ENCODE measurements at places on chromosomes 2 and 18. TPM values are rescaled to one million over a fixed set of nuclear protein-coding genes. Genes with fewer than 3 reads are reported as not detected.

DNA sequence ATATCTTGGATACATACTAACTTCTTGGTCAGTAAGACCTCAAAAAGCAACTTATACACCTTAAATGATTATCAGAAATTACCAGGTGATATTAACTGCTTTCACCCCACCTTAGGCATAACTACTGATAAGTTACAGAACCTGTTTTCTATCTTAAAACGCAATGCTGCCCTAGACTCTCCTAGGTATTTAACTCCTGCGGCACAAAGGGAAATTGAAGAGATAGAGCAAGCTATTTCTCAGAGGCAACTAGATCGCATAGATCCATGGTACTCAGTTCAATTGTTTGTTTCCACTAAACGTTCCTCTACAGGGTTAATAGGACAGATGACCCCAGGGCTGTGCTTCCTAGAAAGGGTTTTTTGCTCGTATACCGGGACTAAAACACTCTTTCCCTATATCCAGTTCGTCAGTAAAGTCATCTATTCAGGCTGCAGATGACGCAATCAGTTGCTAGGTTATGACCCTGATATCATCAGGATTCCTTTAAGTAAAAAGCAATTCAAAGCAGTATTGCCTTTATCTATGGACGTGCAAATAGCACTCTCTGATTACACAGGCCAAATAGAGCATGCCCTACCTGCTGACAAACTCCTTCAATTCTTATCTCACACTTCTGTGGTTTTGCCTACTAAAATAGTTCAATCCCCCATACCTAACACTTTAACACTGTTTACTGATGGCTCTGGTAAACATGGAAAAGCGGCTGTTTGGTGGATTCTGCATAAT lies 62.3 kb upstream of the MYO3B start:
- no peak for DNase-seq

GRCh38 chr2:14628901-14629300 lies 3.6 kb upstream of the LRATD1 start:
- DNase-seq = no peak

- DNase-seq = no peak
Observed at GRCh38 chr2:20525041-20526035, 78.5 kb downstream of the RHOB start.

DNA sequence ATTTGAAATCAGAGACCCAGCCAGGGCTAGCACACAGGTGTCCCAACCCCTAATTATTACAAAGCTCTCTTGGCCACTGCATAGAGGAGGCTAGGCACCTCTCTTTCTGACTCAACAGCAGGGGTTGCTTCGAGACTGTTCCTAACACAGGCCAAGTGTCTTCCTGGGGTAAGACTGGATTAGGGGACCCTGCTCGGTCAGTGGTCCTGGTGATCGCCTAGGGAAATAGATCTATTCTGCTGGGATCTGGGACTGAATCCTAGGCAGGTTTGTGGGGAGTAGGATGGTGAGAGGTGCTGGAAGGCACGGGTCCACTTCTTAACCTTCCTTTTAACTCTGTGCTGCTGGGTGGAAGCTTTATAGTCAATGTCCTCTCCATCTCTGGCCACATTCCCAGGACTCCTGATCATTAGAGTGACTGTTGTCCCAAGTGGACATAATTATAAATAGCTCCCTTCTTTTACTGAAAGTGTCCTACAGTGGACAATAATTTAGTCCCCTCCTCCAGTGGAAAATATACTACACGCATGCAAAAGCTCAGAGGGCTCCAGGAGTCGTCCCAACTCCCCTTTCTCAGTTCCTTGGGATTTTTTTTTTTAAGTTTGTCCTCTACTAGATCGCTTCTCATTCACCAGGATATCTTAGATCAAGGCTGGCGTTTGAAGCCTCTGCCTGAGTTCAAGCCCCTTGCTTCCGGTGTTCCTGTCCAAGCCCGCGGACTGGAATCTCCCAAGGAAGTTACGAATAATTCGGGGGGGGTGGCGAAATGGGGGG lies 1.3 kb upstream of the TRIB2 start:
- DNase-seq = no peak

- DNase-seq = peak; percentile 46
Observed at GRCh38 chr2:111702119-111702803, 181.7 kb downstream of the ANAPC1 start.

DNA sequence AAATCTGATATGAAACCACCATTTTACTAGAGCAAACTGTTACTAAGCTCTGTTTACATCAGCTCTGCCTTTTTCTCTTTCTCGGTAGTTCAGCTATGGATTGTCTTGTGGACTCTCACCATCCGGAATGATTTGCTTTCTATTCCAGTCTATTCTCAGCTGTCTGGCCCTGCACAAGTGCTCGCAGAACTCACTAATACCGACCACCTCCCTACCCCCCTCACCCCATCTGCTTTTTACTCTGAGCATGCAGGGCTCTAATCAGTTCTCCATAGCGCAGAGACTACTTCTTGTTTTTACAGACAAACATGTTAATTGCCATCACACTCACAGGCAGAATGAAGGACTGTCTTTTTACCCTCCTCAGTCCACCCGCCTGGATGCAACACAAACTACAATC lies 180.7 kb upstream of the POU3F3 start:
- no peak for DNase-seq

GRCh38 chr2:203240491-203240890 lies 1.7 kb downstream of the CYP20A1 start:
- DNase-seq = no peak

DNA sequence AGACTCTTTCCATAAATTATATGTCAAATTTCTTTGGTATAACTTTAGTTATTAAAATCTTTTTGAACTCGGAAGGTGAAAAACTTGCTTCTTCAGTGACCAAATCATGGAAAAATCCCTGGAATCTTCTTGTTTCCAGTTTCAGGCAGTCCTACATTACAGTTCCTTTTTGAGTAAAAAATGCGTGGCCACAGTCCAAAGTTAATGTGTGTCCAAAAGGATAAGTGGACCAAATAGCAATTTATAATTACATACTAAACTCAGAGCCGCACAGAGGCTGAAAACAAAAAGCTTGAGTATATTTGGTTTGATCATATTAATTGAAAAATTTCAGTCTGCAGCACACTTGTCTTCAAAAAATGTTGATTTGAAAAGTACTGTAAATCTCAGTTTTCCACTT lies 28.4 kb upstream of the DYNC2LI1 start:
- DNase-seq = no peak

- no peak for DNase-seq
Observed at GRCh38 chr2:198411936-198412335, 607.5 kb downstream of the PLCL1 start.

DNA sequence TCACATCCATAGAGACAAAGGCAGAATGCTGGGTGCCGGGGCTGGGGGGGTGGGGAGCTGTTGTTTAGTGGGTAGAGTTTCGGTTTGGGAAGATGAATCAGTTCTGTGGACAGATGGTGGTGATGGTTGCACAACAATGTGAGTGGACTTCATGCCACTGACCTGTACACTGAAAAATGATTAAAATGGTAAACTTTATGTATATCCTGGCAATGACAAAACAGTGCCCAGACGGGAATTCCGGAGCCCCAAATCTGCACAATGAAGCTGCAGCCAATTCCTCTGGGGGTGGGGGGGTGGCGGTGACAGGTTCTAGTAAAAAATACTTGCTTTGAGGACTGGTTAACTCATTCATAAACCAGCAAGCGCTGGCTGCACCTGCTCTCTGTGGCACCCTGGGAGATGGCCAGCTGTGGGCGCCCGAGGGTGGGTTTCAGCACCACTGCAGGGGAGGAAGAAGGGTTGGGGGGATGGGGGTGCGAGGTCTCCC lies 81.8 kb upstream of the HPCAL1 start:
- DNase-seq = no peak

GRCh38 chr2:205484764-205485163 lies 197.5 kb upstream of the NRP2 start:
- DNase-seq = no peak

- no peak for DNase-seq
Observed at GRCh38 chr2:11213090-11213638, 57.9 kb downstream of the SLC66A3 start.

DNA sequence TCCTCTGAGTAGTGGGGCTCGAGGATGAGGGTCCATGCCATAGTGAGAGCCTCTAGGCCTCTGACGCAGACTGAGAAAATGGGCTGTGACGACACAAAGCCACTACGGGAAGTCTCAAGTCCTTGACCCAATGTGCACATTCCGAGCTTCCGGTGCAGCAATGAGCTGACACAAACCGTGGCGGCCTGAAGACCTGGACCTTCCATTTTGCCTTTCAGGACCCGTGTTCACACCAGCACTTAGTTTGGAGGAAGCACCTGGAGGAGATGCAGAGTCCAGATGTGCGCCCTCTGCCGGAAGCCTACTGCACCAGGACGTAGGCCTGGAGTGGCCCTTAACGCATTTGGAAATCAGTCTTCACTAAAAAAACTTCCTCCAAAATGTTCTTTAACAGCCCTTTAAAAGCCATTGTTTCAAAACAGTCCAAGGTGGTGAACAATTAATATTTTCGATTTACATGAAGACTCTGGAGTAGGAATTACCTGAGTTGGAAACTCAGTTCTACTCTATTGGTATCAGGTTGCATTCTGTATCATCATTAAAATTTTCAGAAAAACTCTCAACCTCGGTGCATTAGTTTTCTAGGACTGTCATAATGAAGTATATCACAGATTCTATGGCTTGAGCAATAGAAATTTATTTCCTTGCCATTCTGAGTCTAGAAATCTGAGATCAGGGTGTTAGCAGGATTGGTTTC lies 33.9 kb downstream of the BMP10 start:
- DNase-seq = no peak

GRCh38 chr18:72411261-72411660 lies 132.9 kb downstream of the CBLN2 start:
- no peak for DNase-seq

- no peak for DNase-seq
Observed at GRCh38 chr2:68946117-68946516, 6.6 kb downstream of the GKN2 start.

DNA sequence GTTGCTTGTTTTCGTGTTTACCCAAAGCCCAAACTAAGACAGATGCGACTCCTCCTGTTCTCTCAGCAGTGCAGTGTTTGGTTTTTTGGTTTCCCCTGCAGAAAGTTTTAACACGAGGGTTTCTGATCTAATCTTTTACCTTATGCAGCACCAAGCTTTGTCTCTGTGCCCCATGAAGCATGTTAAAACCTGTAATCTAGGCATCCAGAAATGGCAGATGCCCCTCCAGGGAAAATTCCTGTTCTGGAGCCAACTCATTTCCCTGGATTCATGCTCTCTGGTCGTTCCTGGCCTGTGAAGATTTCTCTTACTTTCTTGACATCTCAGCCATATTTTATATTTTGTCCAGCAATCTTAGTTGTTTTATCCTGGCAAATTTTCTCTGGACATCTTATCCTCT lies 91.5 kb downstream of the LTBP1 start:
- no peak for DNase-seq

- DNase-seq = peak; percentile 95
Observed at GRCh38 chr2:218272531-218273212, 2.4 kb downstream of the PNKD start.

DNA sequence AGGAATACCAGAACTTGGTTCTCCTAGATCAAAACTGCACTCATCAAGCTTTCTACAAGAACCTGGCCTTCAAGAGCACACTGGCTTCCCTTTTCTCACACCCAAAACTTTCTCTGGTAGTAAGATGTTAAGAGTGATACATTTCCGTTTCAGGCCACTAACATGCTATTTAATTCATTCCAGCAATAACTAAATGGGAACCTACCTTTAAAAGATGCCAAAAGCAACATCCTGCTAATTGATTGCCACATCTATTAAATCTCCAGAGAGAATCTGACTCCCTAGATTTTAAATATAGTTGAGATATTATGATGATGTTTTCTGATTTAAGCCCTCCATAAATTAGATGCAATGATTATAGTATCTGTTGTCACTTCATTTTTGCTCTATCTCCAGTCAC lies 71.6 kb downstream of the KCTD18 start:
- no peak for DNase-seq

Gene ACMSD
- total RNA-seq = not detected

Gene MC2R
- total RNA-seq = not detected

Gene DPP10
- total RNA-seq = 0.59 TPM

Gene VWC2L
- total RNA-seq = not detected

Gene LIMS4
- 0.76 TPM for total RNA-seq

Gene CHAC2
- 4.4 TPM for total RNA-seq

Gene TUBA4B
- 2.9 TPM for total RNA-seq

Gene RNF125
- total RNA-seq = 3.3 TPM

Gene HOXD13
- total RNA-seq = not detected

Gene TXNDC2
- 0.33 TPM for total RNA-seq

Gene CCNT2
- 31.4 TPM for total RNA-seq
